ENCODE measurements at places on chromosomes 3 and 15.

GRCh38 chr3:128369881-128370642 is 96.6 kb downstream of the DNAJB8 start:
- DNase-seq = no peak

DNA sequence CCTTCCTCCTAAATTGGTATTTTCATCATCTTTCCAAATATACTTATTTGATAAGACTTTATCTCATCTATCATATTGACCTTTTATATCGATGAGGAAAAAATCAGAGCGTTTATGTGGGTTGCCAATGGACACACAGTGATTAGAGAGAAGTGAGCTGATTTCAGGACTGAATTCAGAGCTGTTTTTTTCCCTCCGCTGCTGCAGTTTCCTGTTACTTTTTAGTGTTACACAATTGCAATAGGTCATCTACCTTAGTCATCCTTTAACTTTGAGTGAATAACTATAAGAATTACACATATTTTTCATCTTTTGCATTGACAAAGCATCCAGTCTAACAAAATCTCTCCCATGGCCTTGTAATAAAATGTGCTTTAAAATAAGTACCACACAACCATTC is 266.3 kb upstream of the CNTN4 start:
- DNase-seq = no peak

- no peak for DNase-seq
These were observed 97.9 kb downstream of the NAALADL2 start for GRCh38 chr3:174957081-174957480.

DNA sequence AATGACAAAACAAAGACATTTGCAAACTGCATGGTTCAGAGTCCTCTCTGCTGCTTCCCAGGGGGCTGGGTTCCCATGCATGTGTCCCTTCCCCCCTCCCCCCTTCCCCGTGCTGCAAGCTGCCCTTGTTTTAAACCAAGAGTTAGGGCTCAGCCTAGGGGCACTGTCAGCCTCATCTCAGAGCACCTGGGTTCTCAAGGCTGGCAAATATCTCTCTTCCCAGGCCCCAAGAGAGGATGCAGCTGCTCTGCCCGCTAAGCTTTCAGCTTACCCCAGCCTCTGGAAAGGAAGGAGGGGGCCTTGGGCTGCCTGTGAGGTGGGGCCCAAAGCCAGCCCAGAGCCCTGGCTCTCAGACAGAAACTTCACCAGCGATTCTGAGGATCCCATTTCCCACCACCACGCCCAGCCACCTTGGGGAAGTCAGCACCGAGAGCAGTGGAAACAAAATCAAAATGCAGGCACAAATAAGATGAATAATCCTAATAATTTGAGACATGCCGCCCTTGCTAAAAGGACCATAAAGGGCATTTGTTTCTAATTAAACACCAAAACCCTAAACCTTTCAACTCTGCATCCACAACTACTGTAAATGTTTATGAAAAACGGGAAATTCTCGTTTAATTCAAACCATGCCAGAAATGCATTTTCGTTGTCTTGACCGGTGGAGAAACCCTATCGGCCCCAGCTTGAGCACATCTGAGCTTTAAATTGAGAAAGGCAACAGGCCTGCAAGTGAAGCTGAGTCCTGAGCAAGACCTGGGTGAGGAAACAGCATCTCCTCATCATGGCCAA is 67.7 kb upstream of the WNT5A start:
- no peak for DNase-seq

DNA sequence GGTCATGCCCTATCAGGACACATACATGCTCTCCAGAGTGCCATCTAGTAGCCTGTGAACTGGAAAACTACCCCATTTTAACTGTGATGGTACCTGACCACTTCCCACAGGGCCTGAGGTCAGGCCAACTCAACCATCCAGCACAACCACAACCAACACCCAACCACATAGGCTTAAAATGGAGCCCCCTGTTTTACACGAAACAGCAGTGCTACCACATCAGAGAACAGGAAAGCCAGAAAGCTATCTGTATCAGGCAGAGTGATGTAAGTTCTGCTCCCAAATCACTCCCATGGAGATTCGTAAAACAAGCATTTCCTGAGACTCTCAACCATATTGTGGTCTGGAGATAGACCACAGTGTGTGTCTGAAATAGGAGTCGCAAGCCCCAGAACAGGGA is 1017.3 kb upstream of the EPHA6 start:
- DNase-seq = no peak

- no peak for DNase-seq
These were observed 21.8 kb downstream of the LRRC31 start for GRCh38 chr3:169847896-169848295.

DNA sequence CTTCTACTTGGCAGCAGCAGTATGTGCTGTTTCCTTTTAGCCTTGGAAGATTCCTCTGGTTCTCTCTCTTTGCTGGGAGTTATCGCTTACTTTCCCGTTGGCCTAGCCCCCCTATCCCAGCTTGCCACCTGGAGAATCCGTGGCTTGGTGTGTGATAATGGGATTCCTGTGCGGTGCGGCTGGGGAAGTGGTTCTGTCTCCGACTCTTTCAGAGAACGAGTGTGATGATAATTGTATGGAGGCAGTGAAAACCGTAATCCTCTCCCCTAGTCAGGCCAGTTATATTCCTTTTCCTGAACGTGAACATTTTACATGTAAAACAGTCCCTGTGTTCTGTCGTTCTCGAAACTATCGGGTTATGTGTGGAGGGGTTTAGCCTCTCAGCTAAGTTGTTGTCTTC is 300.1 kb upstream of the C2CD4B start:
- no peak for DNase-seq

- DNase-seq = no peak
These were observed 817 bp upstream of the PLXNA1 start for GRCh38 chr3:126982126-126982470.

GRCh38 chr3:184316792-184317191 is 2.4 kb downstream of the EIF4G1 start:
- no peak for DNase-seq

DNA sequence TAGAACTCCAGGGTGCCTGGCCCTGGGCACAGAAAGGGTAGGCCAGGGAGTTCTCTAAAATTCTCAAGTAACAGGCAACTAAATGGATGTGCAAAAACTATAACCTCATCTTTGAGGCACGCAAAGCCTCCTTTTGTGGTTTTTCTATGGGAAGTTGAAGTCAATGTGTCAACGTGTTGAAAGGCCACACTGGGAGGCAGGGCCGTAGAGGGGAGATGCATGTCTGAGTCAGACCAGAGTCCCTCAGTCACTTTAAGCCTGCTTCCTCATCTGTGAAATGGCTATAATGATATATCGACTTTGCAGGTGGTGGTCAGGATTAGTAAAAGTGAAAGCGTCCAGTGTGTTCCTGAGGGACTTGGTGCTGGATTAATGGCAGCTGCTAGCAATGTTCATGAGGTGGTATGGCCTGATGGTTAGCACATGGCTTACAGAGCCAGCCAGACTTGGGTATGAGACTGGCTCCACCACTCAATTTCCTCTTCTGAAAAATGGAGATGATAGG is 17.0 kb downstream of the TGM5 start:
- DNase-seq = no peak

DNA sequence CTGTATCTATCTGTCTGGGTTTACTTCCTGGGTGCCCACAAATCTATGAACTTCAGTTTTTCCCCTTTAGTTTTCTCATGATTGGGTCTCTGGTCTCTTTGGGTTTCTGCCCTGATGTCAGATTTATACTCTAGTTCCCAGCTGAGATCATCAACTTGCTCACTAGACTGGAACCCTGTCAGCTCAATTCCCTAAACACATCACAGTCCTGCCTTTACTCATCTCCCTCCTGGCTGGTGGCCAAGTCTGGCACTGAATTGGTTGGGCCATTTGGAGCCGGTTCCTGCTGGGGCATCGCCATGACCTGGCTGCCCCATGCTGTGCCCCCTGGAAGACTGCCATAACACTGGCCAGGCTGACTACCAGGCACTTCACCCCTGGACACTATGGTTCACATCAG is 345.3 kb downstream of the CHST2 start:
- DNase-seq = no peak

DNA sequence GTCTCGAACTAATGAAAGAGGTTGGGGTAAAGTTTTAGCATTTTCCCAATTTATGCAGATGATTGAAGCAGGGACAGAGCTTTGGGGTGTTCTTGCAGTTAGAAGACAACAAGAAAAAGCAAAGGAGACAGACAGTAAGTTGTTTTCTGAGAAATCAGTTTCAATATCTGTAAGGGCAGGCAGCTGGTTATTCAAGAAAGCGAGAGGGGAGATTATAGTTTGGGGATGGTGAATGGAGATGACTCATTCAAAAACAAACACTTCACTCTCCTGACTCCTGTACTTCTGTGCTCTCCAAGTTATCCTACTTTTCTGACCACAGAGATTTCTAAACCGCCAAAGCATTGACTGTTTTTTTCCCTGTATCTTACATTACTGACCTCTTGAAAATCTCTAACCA is 352.0 kb downstream of the GAP43 start:
- DNase-seq = no peak

DNA sequence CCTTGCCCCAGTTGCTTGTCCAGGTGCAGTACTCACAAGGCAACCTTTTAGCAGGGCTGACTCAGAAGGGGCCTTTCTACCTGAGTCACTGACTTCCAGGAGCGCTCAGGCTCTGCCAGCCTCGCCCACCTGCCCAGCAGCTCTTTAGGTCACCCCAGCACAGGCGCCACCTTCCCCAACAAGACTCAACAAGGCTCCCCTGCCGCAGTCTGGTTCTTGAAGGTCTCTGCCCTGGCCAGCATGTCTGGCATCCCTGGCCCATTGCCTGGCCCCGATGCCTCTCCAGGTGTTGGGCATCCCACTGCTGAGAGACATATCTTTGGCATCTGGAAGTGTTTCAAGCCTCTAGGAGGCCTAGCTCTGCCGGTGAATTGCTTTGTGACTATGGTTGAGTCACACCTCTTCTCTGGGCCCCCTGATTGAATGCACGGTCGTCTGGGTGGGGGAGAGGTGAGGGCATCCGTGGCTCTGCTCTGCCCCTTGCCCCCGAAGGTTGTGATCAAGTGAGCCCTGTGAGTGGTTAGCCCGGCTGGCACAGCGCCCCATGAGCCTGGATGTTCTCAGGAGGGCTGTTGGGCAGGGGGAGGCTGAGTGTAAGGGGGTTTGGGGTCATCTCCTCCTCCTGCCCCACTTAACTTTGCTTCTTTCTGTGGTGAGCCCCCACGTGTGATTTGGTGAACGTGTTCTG is 21.6 kb downstream of the SNX33 start:
- DNase-seq = no peak

- DNase-seq = no peak
These were observed 73.3 kb upstream of the SNRK start for GRCh38 chr3:43212914-43213611.

GRCh38 chr3:114308830-114309229 is 15.0 kb downstream of the TIGIT start:
- no peak for DNase-seq

- no peak for DNase-seq
These were observed 23.9 kb downstream of the FBXO22 start for GRCh38 chr15:75927601-75928000.

- DNase-seq = no peak
These were observed 26.5 kb downstream of the KLF13 start for GRCh38 chr15:31352911-31353811.

DNA sequence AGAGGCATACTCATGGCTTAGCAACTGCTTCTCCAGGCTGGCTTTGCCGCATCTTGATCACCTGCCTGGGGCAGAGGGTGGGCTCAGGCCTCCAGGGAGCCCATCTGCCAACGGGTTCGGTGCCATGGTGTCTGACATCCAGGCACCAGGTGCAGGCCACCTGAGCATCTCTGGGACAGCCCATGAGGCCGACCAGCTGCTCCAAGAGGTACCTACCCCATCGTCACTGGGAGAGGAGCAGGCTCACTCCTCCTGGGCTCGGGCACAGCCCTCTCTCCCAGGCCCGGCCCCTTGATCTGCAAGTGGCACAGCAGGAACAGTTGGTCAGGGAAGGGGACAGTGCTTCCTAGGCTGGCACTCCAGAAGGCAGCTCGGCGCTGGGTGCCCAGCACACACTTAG is 21.9 kb downstream of the TPRA1 start:
- no peak for DNase-seq

GRCh38 chr3:74217467-74217866 is 397.0 kb downstream of the CNTN3 start:
- no peak for DNase-seq

DNA sequence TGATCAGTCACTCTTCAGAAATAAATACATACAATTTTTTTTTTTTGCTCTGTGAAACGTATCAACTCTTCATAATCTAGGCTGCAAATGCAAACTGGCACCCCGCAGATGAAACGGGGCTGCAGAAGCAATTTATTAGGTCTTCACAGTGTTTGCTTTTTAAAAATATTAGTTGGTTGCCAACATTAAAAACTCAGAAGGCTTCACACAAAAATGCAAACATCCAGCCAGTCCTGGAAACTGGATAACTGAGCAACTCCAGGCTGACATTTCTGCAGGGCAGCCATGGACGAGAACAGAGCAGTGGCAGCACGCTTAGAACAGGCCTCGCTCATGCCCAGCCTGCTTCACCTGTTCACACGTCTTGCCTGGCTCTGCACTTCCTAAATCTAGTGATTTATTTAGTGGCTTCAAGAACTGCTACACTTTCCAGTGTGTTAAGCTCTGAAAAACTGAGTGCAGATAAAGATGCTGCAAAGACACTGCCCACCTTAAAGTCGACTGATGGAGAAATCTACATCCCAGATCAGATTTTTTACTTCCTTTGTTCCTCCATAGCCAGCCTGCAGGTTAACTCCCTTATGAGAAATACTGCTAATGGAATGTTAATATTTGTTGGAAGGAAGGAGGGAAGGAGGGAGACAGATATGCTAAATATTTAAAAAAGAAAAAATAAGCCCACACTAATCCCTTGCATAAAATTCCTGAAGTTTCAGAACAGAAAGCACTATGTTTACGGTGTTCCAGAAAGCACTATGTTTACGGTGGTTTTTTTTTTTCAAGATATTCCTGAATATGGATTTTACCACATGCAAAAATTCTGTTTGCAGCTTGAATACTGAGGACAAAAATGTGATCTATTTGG is 53.6 kb downstream of the SETMAR start:
- DNase-seq = no peak

- no peak for DNase-seq
These were observed 26.2 kb downstream of the IFT80 start for GRCh38 chr3:160372780-160373179.

- DNase-seq = no peak
These were observed 89.5 kb downstream of the CPN2 start for GRCh38 chr3:194261581-194262063.

GRCh38 chr3:171743327-171744157 is 66.7 kb downstream of the PLD1 start:
- DNase-seq = no peak

GRCh38 chr3:21138085-21138484 is 612.9 kb downstream of the ZNF385D start:
- DNase-seq = no peak

- no peak for DNase-seq
These were observed 735.0 kb downstream of the ROBO1 start for GRCh38 chr3:79032686-79033318.

- DNase-seq = no peak
These were observed 90.6 kb downstream of the CACNA1D start for GRCh38 chr3:53585049-53585448.

GRCh38 chr3:15271785-15272381 is 60.5 kb downstream of the SH3BP5 start:
- DNase-seq = no peak

DNA sequence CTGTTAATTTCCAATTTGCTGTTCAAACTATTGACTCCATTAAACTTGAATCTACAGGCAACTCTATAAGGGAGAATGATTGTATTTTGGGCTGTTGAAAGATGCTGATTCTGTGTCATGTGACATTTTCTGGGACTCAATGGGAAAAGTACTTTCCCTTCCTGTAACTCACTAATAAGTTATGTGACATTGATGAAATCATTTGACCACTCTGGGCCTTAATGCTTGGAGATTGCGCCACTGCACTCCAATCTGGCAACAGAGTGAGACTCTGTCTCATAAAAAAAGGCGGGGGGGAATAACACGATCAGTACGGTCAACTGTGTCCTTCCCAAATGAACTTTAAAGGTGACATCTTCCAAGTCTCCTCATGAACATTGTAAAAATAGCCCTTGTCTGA is 215.2 kb upstream of the SGO1 start:
- DNase-seq = no peak

Data from glutamatergic neuron (in vitro differentiated cells).